ENCODE measurements at places on chromosomes 6 and 20. TPM values are rescaled to one million over a fixed set of nuclear protein-coding genes. Genes with fewer than 3 reads are reported as not detected.

The GRIK2 gene
- total RNA-seq: 2.9 TPM

The OSTM1 gene
- total RNA-seq: 23.0 TPM

The SSTR4 gene
- not detected for total RNA-seq

The ZBTB12 gene
- total RNA-seq: 2.0 TPM

The GPR6 gene
- not detected for total RNA-seq

The TRIM39 gene
- total RNA-seq: 8.6 TPM

The PCSK2 gene
- not detected for total RNA-seq

- H3K4me1 ChIP-seq: no peaks in the 10 kb centered on the region
- no peaks in the 10 kb centered on the region for H3K36me3 ChIP-seq
- DNase-seq: no peak
- H3K27me3 ChIP-seq: no peaks in the 10 kb centered on the region
- H3K4me3 ChIP-seq: no peak overlapping the region
Measured at GRCh38 chr6:121171879-121172278, 162.4 kb downstream of the TBC1D32 start.

DNA sequence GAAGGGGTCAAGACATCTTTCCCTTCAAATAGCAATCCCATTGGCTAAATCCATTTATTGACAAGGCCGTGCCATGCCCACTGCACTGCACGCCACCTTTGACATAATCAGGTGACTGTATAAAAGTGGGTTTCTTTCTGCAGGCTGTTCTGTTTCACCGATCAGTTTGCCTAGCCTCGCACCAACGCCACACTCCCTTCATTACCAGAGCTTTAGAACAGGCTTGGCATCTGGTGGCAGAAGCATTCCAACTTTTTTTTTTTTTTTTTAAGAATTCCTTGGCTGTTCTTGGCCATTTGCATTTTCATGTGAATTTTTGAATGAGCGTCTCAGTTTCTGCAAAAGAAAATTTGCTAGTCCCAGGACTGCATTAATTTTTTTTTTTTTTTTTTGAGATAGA lies 78.1 kb downstream of the PPP1R3G start:
- H3K4me3 ChIP-seq: no peak overlapping the region
- no peaks in the 10 kb centered on the region for H3K4me1 ChIP-seq
- H3K36me3 ChIP-seq: no peaks in the 10 kb centered on the region
- DNase-seq: no peak
- H3K27ac ChIP-seq: no peak overlapping the region
- H3K27me3 ChIP-seq: no peaks in the 10 kb centered on the region

DNA sequence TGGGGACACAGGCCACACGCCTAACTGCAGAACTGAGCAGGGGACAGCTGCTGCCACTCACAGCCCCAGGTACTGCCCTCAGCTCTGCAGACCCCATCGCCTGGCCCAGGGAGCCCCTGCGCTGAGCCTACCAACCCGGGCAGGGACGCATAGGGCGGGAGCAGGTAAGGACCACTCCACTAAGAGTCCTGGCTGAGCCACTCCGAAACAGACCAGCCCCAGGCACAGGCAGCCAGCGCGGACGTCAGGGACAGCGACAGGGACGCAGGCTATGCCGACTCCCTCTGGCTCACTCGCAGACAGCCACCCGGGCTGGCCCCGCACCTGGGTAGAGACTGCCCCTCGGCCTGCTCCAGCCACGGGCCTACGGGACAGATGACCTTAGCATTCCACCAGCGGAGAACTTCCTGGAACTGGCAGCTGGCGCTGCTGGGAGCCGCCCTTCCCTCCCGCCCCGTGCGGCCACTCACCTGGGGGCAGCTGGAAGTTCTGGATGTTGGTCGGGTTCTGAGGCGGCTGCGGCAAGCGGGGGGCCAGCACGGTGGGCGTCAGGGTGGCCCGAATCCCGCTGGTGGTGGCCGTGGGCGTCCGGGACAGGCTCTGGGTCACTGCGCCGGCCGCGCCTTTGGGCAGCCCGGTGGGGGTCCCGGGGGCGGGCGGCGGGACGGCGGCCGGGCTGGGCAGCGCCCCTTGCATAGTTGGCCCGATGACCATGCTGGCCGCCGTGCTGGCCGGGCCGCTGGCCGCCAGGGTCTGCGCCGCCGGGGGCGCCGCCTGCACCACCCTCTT lies 1.5 kb downstream of the TAF4 start:
- H3K4me3 ChIP-seq: peak overlapping the region; percentile 64
- DNase-seq: peak; percentile 54
- peak overlapping the region; percentile 72 for H3K27ac ChIP-seq
- no peaks in the 10 kb centered on the region for H3K27me3 ChIP-seq
- H3K36me3 ChIP-seq: peaks cover 4% of the 10 kb centered on the region
- H3K4me1 ChIP-seq: peaks cover 46% of the 10 kb centered on the region

DNA sequence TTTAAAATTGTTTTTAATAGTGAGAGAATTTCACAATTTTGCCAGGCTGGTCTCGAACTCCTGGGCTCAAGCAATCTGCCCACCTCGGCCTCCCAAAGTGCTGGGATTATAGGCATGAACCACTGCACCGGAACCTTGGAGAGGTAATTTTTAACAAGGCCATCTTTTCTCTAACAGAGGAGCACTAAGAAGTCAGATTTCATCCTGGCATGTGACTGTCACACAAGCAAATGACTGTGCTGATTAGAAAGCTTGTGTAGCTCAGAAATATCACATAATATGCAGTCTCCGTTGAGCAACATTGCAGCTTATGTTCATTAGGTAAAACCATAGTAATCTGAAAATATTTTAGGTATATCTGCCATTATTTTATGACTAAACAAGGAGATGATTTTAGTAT lies 156.0 kb downstream of the CCDC170 start:
- DNase-seq: no peak
- H3K4me3 ChIP-seq: no peak overlapping the region
- no peaks in the 10 kb centered on the region for H3K4me1 ChIP-seq
- H3K27ac ChIP-seq: no peak overlapping the region
- H3K36me3 ChIP-seq: no peaks in the 10 kb centered on the region

GRCh38 chr6:29251736-29252135 lies 49.8 kb upstream of the OR14J1 start:
- H3K4me3 ChIP-seq: no peak overlapping the region
- H3K27me3 ChIP-seq: no peaks in the 10 kb centered on the region
- no peaks in the 10 kb centered on the region for H3K4me1 ChIP-seq

GRCh38 chr20:58233881-58234528 lies 5.6 kb upstream of the ANKRD60 start:
- H3K4me3 ChIP-seq: no peak overlapping the region
- no peaks in the 10 kb centered on the region for H3K4me1 ChIP-seq
- peak; percentile 27 for DNase-seq

DNA sequence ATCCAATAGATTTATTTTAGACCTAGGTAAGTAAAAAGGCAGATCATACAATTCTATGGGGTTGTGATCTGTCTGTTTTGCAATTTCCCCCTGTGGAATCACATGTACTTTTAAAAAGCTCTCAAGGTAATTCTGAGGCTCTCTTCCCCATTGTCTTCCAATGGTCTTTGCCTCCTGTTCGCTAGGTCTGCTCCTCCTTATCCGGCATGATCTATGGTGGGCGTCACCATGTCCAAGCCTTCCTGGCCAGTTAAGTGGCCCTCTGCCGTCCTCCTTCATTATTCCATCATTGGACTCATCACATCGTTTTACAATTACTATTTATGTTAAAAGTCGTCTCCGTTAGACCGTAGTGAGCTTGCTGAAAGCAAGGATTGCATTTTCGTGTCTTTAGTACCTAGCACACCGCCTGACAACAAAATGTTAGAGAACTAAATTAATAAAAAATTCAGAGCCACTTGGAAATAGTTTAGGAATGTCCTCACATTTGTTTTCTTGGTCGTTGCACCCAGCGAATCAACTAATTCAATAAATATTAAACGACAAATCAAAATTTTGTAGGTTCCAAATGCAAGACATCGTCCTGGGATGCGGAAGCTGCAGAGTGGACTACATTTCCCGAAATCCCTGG lies 2.2 kb upstream of the STXBP5 start:
- DNase-seq: no peak
- H3K36me3 ChIP-seq: no peaks in the 10 kb centered on the region
- H3K4me1 ChIP-seq: peaks cover 12% of the 10 kb centered on the region
- H3K27me3 ChIP-seq: no peaks in the 10 kb centered on the region
- H3K4me3 ChIP-seq: peak overlapping the region; percentile 94

GRCh38 chr6:90701146-90701781 lies 114.4 kb upstream of the MAP3K7 start:
- no peaks in the 10 kb centered on the region for H3K36me3 ChIP-seq
- no peak overlapping the region for H3K27ac ChIP-seq
- DNase-seq: no peak
- no peak overlapping the region for H3K4me3 ChIP-seq

DNA sequence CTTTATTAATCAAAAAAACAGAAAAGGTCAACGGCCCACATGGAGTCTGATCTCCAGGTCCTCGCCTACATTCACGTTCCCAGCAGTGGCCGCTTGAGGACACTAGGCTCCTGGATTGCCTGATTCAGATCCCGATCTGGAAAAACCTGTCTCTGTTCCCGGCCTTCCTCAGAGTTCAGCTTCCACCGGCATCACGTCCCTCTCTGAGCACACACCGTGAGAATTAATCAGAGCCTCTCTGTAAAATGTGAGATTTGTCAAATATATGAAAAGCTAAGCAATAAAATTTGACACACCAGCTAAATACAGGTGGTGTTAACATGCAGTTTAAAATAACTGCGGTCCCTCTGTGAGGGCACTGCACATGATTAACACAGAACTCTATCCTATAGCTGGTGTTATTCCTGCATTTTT lies 122.8 kb upstream of the COL21A1 start:
- peak overlapping the region; percentile 74 for H3K27ac ChIP-seq
- H3K27me3 ChIP-seq: no peaks in the 10 kb centered on the region
- no peaks in the 10 kb centered on the region for H3K36me3 ChIP-seq
- DNase-seq: peak; percentile 39

DNA sequence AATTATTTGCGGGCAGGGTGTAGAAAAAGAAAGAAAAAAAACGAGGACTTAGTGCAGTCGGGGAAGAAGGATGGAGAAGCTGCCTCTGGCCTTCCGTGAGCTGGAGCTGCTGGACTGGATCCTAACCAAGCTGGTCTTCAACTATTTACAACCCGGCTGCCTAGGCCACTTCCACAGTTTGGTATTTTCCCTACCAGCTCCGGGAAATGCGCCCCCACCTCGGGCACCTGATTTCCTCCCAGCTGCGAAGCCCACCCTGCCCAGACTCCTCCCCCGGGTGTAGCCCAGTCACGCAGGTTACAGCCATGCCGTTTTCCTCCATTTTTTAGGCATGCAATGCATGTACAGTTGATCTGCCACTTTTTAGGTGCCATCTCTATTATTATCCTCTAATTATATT lies 21.2 kb downstream of the THEMIS start:
- DNase-seq: peak; percentile 44
- H3K27ac ChIP-seq: no peak overlapping the region
- no peaks in the 10 kb centered on the region for H3K36me3 ChIP-seq
- H3K4me1 ChIP-seq: no peaks in the 10 kb centered on the region
- peak overlapping the region; percentile 28 for H3K4me3 ChIP-seq

DNA sequence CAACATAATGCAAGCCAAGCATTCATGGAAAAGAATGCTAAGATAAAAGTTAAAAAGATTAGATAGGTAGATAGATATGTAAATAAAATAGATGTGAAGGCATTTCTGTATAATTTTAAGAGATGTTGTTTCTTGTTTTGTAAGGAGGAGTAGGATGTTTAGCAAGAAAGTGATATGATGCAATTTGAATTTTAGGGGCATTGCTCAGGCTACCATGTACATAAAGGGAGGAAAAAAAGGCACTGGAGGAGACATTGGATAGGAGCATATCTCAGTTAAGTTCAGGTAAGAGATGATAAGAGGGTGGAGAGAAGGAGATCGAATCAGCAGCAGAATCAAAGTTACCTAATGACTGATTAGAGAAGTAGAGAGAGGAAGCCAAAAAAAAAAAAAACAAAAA lies 194.7 kb downstream of the TENT5A start:
- H3K27me3 ChIP-seq: no peaks in the 10 kb centered on the region
- H3K4me3 ChIP-seq: no peak overlapping the region
- DNase-seq: no peak
- no peaks in the 10 kb centered on the region for H3K4me1 ChIP-seq

DNA sequence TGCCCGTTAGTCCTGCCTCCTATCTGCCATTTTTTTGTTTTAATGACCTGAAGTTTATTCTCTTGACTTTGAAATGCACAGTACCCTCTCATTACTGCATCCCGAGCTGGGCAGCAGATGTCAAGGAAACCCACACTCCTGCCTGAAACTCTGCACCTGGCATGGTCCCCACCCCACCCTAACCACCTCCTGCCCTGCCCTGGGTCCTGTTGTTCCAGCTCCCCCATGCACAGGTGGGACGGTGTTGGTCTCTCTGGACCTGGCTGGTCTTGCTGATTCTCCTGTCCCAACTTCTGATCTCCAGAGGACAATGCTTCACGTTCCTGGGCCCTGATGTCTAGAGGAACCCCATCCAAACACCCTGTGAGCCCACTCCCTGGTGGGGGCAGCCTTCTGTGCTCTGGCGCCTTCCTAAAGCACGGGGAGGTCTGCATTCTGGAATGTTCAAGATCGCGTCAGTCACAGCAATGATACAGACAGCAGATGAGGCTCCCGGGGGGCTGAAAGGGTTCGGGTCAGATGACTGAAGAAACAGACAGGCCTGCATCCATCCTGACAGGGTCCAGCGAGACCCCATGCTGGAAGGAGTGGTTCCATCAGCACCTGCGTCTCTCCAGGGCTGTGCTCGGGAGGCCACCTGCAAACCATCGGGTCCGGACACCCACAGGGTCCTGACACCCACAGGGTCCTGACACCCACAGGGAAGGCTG lies 73.6 kb downstream of the ERMARD start:
- H3K4me1 ChIP-seq: no peaks in the 10 kb centered on the region
- H3K27ac ChIP-seq: no peak overlapping the region
- DNase-seq: no peak

DNA sequence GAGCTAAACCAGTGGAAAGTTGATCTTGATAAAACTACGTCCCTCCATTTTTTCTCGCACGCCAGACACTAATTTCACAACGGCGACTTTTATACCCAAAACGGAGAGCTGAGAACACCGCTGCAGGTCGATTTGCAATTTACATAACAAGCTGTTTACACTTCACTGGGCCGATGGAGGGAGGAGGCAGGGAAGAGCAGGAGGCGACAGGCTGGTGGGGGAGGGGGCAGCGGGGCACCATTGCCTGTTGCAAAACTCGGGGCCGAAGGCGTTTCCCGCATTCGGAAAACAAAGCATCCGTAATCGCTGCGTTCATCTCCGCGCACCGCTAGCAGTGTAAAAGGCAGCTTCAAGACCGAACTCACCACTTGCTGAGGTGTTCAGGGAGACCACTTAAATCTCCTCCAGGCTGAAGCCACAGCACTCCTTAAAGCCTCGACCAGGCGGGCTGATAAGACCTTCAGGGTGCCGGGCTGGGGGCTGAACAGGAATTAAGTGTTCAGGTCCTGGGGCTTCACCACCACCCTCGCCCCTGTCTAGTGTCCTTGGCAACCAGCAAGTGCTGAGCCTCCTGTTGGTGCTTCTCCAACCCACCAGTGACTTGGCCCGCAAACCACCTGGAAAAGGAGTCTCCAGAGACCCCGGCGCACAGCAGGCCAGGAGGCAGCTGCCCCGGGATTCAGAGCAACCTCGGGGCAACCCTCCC lies 2.0 kb upstream of the FOXC1 start:
- H3K27ac ChIP-seq: no peak overlapping the region
- H3K36me3 ChIP-seq: no peaks in the 10 kb centered on the region
- H3K4me1 ChIP-seq: peaks cover 19% of the 10 kb centered on the region
- H3K4me3 ChIP-seq: peak overlapping the region; percentile 78
- no peak for DNase-seq

All from psoas muscle (tissue), 8 donors.